GM13977 (cell line): ENCODE measurements at places on chromosomes 1 and 21.

GRCh38 chr1:188372821-188373220, 1544.1 kb downstream of the PLA2G4A start:
- no peak for DNase-seq

GRCh38 chr1:87226341-87226760, 102.3 kb upstream of the LMO4 start:
- no peak for DNase-seq

- DNase-seq = no peak
Observed at GRCh38 chr1:236689713-236690569, 3.6 kb downstream of the ACTN2 start.

DNA sequence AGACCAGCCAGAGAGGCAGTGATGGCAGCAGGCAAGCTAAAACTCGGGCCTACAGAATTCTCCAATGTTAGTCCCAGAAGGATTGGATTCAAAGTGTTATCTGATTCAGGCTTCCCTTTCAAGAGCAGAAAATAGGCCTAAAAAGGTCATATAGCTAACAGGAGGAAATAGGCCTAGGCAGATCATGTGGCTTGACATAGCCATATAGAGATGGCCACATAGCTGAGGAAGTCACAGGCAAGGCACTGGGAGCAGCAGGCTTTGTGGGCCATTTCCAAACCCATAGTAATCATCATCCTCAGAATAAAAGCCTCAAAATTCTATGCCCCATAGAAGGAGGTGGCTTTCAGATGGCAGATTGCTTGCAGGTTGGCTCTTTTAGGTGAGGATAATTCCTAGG, 29.0 kb upstream of the LMO4 start:
- DNase-seq = no peak

DNA sequence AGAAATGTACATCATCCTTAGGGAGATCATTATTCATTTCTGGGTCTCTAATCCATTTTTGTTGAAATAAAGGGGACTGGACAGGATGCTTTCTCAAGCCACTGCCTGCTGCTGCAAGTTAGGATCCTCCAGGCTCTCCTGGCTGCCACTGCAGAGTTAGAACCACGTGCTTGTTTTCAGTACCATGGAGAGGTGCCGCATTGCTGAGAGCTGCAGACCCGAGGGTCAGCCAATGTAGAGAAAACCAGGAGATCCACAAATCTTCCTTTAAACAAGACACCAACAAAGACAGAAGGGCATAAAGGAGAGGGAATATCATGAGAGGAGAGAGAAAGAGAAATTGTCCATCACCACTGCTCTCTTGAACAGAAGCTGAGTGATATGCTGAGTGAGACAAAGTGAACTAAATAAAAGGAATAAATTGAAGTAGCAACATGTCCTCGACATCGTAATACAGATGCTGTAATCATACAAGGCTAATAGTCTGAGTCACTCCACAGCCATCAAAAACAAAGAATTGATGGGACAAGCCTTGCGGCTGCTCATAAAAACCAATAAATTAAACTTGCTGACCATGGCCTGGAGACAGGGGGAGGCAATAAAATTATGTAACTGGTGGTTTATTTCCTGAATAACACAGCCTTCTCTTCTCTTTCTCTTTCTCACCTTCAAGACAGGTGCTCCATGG, 255.7 kb downstream of the OMA1 start:
- DNase-seq = no peak

DNA sequence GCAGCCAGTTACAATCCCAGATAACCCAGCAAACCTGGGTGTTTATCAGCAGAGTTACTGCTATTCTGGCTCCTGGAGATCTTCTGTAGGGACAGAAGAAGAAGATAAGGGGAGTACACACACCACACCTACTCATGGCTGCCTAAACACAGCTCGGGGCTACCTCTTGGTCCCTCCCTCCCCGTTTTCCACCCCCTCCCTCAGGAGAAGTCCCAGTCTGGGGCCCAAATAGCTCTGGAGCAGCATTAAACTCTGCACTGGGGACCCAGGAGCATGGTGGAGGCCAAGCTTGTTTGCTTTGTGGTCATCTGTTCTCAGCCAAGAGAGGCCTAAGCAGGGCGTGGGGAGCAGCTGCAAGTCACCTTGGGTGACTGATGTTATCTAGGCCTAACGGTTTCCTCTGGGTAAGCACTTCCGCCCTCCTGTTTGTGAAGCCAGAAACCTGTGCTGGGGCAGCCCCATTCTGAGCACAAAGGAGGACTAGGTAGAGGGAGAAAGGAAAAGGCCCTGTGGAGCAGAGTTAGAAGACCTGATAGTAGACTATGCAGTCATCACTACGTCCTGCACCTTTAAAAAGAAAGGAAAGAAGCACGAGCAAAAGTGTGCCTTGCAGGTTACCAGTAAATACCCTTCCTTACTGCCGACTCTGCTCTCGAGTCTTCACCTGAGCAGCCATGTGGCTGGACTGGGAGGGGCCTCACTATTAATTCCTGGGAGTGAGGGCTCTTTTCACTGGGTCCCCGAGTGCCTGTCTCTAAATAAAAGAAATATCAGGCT, 2.0 kb upstream of the RCSD1 start:
- DNase-seq = peak; percentile 82

DNA sequence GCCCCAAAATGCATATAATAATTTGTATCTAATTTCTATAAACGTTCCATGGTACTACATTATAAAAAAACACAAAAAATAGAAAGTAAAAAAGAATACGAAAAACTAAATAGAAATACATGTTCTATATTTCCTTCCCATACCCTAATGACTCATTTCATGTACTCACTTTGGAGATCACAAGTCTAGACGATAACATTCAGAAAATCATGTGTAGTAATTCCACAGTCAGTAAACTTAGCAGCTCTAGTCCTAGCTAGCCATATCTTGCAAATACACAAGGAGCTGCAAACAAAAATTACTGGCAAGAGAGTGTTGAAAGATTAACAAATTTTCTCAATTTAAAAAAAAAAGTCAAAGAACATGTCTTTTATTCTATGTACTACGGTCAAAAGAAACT, 1.4 kb downstream of the GOLPH3L start:
- DNase-seq = no peak

DNA sequence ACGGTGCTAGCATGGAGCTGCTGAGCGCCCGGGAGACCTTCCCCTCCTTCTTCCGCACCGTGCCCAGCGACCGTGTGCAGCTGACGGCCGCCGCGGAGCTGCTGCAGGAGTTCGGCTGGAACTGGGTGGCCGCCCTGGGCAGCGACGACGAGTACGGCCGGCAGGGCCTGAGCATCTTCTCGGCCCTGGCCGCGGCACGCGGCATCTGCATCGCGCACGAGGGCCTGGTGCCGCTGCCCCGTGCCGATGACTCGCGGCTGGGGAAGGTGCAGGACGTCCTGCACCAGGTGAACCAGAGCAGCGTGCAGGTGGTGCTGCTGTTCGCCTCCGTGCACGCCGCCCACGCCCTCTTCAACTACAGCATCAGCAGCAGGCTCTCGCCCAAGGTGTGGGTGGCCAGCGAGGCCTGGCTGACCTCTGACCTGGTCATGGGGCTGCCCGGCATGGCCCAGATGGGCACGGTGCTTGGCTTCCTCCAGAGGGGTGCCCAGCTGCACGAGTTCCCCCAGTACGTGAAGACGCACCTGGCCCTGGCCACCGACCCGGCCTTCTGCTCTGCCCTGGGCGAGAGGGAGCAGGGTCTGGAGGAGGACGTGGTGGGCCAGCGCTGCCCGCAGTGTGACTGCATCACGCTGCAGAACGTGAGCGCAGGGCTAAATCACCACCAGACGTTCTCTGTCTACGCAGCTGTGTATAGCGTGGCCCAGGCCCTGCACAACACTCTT, 1.1 kb downstream of the TAS1R3 start:
- no peak for DNase-seq

DNA sequence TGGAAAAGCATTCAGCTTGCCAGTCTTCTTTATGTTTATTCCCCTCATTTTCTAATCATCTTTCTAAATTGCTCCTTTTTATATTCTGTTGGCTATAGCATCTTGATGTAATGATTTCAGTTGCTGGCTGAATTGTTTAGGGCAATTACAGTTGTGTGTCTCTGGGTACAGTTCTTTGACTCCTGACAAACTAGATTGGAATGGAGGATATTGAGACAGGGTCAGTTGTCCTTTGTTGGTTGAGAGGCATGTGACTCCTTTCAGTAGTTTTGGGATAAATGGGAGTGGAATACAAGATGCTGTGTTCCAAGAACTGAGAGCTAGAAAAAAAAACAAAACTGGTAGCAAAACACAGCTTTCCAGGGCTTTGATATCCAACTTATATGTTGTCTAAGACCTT, 1.5 kb downstream of the CENPF start:
- no peak for DNase-seq

DNA sequence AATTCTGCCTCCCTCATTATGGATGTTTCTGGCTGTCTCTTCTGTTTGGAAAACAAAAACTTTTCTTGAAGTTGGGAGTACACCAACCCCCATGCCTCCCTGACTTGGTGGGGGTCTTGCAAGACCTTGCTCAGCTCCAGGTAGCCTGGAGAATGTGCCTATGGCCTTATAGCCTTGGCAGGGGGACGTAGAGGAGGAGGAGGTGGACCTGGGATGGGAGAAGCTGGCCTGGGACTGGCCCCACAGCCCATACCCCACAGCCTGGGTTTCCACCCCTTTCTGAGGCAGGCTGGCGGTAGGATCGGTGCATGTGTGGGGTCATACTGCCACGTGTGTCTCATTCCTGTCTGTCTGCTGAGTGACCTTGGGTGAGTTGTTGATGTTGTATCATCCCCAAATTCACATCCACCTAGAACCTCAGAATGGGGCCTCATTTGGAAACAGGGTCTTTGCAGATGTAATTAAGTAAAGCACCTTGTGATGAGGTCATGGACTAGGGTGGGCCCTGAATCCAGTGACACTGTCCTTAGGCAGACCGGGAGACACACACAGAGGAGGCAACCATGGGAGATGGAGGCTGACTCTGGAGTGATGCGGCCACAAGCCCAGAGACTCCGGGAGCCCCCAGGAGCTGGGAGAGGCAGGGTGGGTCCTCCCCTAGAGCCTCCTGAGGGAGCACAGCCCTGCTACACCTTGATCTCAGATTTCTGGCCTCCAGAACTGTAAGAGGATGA, 18.5 kb downstream of the OBSCN start:
- DNase-seq = no peak

GRCh38 chr1:243842978-243843511, 7.0 kb downstream of the AKT3 start:
- DNase-seq = no peak

- no peak for DNase-seq
Observed at GRCh38 chr1:177996957-177997356, 27.1 kb upstream of the SEC16B start.

GRCh38 chr1:206420471-206420870, 49.8 kb upstream of the IKBKE start:
- no peak for DNase-seq
